ENCODE measurements at places on chromosomes 4 and X. TPM values are rescaled to one million over a fixed set of nuclear protein-coding genes. Genes with fewer than 3 reads are reported as not detected.

DNA sequence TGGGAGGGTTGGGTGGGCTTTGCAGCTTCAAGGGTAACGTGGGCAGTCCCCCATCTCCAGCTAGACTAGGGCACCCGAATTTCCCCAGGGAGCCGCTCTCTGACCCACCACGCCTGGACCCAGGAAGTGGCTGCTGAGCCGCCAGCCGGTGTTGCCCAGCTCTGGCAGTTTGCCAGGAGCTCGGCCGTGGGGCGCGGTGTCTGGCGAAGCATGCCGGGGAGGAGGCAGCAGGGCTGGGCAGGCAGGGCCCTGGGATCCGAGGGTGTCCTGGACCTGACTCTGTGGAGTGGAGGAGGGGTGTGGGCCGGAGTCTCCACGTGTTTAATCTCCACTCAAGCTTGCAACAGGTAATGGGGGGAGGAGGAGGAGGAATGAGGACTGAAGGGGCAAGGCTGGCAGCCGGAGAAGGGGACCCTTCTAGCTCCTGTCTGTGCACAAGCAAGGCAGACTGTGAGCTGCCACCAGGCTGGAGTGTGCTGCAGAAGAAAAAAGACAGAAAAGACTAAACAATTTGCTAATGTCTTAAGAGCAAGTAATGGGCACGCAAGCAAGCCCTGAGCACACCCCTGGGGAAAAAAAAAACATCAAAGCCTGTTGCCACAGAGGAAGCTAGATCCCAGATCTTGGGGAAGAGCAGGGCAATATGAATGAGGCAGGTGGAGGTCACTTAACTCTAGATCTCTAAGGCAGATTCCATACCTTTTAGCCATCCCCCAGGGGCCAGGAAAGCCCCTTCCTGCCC lies 2.4 kb downstream of the LONRF3 start:
- DNase-seq = peak; percentile 61

DCAF4L1 gene
- 0.08 TPM for total RNA-seq

SCML1 gene
- total RNA-seq = 13.4 TPM

- no peak for DNase-seq
Observed at GRCh38 chrX:41055740-41056139, 29.5 kb upstream of the USP9X start.

DNA sequence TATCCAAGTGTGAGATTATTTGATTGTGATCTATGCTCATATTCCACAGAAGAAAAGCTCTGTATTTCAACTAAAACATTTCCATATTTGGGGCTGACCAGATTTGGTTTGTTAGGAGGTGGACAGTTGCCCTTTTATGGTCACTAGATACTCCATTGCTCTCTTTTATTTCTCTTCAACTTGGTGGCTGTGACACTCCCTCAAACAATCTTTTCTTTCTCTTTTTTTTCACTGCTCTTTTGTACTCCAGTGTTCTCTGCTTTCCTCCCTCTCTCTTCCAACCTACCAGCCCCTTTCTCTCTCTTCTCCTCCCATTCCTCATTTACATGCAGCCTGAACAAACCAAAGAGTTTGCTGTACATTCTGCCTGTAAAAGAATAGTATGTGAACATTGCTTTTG lies 48.8 kb downstream of the RBPJ start:
- no peak for DNase-seq

ARHGAP36 gene
- 0.54 TPM for total RNA-seq

SSX4B gene
- not detected for total RNA-seq

GRCh38 chr4:153780221-153780620 lies 8.7 kb downstream of the SFRP2 start:
- no peak for DNase-seq

IL21 gene
- not detected for total RNA-seq

- no peak for DNase-seq
Observed at GRCh38 chr4:133149932-133150471, 908 bp downstream of the PCDH10 start.

KLHL4 gene
- total RNA-seq = 111 TPM

DNA sequence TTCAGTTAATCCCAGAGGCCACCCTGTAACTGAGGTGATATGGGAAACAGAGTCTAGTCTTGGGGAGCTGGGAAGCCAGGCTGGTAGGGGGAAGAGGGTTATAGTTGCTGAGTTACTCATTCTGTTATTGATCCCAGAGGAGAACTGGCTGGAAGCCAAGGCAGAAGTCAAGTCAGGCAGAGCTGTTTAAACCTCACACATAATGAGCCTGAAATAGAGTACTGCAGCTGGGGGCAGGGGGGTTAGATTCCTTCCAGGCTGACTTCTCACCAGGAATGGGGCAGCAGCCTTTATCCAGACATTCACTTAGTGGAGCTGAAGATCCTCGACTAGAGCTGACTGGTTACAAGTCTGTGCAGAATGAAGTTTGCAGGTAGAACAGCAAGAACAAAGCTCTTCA lies 144.9 kb downstream of the C4orf33 start:
- DNase-seq = no peak

DNA sequence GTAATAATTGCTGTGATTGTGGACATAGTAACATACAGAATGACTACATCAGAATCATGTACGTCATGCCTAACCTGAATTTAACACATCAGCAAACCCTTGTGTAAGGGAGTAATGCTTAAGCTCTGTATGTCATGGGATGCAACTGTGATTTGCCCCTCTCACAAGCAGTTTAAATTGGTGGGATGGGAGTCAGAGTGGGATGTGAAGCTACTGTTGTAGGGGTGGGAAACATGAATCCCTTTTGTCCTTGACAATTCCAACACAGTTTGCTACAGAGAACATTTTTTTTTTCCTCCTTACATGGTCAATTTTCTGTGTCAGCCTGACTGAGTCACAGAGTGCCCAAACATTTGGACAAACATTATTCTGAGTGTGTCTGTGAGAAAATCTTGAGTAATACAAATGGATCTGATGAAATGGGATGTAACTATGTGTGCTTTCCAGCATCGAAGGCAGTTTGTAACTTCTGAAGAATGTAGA lies 392.8 kb downstream of the GPM6A start:
- DNase-seq = no peak

- peak; percentile 56 for DNase-seq
Observed at GRCh38 chr4:15654593-15655222, 449 bp downstream of the FBXL5 start.

DNA sequence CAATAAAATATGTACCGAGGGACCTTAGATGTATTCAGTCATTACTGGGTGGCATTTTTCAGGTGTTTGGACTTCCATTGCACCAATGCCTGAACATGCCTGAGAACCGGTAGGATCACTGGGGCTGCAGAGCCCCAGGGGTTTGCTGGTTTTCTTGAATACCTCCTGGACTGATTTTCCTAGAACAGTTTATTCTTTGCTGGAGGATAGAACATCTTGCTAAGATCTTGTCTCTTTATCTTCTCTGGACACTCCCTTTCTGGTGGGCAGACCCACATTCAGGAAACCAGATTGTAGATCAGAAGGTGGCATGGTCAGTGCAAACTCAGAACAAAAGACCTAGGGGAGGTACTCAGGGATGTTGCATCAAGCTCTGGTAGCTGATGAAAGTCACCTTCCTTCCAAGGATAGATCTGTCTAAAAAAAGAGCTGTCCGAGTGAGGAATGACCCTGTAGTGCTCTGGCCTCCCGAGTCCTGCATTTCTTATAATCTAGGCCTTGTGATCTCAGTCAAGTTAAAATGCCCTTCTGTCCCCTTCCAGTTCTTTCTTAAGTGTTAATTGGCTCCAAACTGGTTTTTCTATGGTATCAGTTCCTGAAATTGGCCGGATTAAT lies 84.8 kb downstream of the CLDN34 start:
- DNase-seq = no peak

- DNase-seq = no peak
Observed at GRCh38 chr4:21827575-21827974, 121.0 kb downstream of the KCNIP4 start.

MAML3 gene
- total RNA-seq = 6.9 TPM

SCRG1 gene
- 0.28 TPM for total RNA-seq

CCDC160 gene
- total RNA-seq = not detected

DNA sequence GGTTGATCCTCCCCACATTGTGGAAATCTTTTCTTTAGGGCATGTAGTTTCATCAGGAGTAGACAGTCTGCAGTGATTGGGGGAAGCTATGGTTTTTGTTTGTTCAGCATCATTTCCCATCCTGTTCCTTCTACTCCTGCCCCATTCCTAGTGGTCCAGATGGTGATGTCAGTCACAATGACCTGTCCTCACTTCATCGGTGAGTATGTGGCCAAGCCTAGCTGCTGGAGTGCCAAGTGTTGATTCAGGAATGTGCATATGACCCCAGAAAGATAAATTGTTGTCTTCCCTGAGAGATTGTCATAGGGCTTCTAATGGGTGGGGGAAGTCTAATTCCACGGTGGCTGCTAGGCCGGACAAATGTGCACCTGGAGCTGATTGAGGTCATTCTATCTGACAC lies 130.6 kb upstream of the FAT1 start:
- DNase-seq = no peak

DNA sequence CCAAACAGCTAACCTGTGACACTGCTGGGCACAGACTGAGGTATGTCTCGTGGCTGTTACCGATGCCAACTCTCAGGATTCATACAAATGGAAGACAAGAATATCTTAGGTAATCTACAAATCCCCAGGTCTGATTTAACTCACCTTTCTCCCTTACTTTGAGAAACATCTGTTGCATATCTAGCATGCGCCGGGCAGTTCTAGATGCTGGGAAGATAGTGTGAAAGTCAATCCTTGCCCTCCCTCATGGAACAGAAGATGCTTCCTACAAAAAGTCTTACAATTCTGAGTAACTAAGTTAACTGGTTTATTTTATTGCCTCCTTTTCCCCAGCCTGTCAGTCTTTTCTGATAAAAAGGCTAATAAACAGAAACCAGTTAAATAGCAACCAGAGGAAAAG lies 212.2 kb upstream of the FAT1 start:
- DNase-seq = no peak

- peak; percentile 78 for DNase-seq
Observed at GRCh38 chr4:101232074-101232776, 115.1 kb downstream of the PPP3CA start.

GRCh38 chr4:84362896-84363655 lies 136.0 kb downstream of the NKX6-1 start:
- DNase-seq = no peak

GRCh38 chr4:4810092-4810774 lies 49.2 kb upstream of the MSX1 start:
- no peak for DNase-seq

NMU gene
- not detected for total RNA-seq
